Suppressor macrophage treated with lipopolysaccharide for 1 hour (primary cell): ENCODE measurements at places on chromosomes 3 and 15.
A peak's percentile ranks its signal among the peaks of the same experiment; 100 is the strongest.

- DNase-seq: no peak
These were observed 562.7 kb downstream of the TUSC7 start for GRCh38 chr3:117272274-117272673.

GRCh38 chr15:25244731-25245585 lies 193.9 kb downstream of the UBE3A start:
- no peak for DNase-seq

GRCh38 chr3:100083209-100083608 lies 31.1 kb downstream of the FILIP1L start:
- no peak for DNase-seq

GRCh38 chr3:106130384-106131198 lies 261.8 kb upstream of the CBLB start:
- no peak for DNase-seq

- DNase-seq: no peak
These were observed 449.9 kb upstream of the GOLIM4 start for GRCh38 chr3:168545591-168545990.

DNA sequence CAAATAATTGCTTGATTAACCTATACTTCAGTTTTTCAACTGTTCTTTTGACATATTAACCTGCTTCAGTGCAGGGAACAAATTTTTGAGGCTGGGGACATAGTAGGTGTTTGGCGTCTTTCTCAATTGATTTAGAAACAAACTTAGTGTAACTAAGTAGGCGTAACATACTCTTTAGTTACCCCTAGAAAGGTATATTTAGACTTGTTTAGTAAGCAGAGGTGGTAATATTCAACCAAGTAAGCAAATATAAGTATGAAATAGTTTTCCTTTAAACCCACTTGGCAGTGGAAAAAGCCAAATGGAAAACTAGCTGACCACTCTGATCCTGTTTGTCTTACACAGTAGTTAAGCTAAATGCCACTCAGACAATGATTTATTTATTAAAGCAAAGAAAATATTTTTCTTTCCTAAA lies 113.2 kb downstream of the MBNL1 start:
- DNase-seq: no peak

GRCh38 chr3:115982629-115983028 lies 359.3 kb downstream of the GAP43 start:
- DNase-seq: no peak

DNA sequence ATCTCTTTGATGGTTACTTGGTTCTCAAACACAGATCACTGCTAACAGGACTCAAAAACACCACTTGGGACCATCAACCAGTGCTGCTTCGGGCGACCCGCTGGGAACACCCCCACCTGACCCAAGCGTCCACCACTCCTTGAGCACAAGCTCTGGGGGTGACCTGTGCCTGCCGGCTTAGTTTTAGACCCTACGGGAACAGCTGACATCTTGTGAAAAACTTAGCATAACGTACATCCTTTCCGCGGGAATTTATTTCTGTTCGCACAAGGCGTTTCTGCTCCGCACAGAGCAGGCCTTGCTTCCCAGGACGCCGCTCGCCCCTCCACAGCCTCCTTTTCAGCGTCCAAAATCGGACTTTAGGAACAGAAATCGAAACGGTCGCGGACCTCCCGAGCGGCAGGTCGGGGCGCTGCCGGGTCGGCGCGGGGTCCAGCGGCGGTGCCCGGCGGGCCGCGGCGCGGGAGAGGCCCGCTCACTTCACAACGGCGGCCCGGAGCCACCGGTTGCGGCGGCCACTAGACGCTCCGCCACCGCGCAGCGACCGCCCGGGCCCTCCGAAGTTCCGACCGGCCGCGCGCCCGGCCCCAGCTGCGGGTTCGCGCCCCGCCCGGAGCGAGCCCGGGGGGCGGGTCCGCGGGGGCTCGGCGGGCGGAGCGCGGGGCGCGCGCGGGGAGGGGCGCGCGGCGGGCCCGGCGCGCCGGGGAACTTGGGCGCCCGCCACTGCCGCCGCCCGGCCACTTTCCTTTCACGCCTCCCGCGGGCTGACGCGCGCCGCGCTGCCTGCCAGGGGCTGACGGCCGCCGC lies 959 bp downstream of the SFMBT1 start:
- peak; percentile 81 for DNase-seq

- no peak for DNase-seq
These were observed 569.7 kb upstream of the MDFIC2 start for GRCh38 chr3:70882104-70882503.

GRCh38 chr3:39101022-39101689 lies 6.3 kb downstream of the GORASP1 start:
- DNase-seq: peak; percentile 75
